ENCODE measurements at places on chromosomes 12 and 14.

GRCh38 chr12:108804271-108804953, 53.0 kb downstream of the SSH1 start:
- DNase-seq, result no peak

GRCh38 chr12:67852701-67853100, 136.5 kb upstream of the IFNG-AS1 start:
- DNase-seq, result no peak

DNA sequence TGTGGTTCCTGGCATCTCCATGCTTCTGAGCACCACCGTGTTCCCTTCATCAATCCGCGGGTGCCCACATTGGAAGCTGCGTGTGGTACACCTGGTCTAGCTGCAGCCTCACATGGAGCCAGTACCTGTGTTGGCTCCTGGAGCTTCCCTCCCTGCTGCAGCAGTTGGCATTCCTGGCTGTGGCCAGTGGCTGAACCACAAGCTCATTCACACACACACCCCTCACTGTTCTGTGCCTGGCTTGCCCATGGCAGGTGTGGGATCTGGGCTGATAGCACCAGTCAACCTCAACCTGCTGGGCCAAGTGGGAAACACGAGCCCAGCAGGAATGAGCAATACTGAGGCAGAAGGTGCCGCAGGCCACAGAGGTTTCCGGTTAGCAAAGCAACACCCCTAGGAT, 256.2 kb upstream of the LRFN5 start:
- no peak for DNase-seq

DNA sequence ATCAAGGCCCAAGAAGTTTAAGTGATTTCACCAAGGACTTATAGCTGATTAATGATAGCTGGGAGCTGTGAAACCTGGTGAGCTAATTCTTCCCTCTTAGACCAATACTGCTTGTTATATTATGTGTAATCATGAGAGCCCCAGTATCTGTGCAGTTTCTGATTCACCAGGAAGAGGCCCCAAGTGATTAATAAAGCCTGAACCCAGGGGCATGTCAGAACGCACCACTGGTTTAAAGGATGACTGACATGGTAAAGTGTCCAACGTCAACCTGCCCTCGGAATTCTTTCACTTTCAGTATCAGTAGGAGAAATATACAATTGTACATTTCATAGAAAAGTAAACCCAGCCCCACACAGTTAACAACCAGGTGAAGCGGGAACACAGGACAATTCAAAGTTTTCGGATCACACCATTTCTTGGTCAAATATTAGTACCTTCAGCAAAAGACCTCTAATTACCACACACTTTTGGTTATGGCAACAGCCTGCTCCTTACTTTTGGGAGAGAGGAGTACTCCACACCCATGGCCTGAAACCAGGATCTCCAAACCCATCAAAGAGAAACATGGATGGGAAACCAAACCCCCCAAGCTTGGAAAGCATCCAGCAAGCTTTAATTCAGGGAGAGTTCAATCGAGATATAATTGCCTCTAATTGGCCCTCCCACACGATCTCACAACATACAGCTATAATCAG, 28.5 kb downstream of the TMCC3 start:
- DNase-seq, result no peak

DNA sequence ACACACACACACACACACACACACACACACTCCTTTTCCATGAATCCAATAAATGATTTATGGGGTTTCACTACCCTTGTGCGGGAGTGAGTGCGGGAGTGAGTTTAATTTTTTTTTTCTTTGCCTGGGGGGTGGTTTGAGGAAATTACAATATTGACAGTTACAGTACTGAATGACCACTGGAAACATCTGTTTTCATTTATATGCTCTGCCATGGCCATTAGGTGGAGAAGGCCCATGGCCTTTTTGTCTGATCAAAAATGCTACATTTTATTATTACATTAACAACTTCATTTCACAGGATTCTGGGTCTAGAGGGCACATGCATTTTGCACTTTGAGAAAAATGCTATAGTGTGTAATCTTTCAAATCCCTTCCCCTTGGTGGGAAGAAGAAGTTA, 5.9 kb downstream of the TBX3 start:
- no peak for DNase-seq

DNA sequence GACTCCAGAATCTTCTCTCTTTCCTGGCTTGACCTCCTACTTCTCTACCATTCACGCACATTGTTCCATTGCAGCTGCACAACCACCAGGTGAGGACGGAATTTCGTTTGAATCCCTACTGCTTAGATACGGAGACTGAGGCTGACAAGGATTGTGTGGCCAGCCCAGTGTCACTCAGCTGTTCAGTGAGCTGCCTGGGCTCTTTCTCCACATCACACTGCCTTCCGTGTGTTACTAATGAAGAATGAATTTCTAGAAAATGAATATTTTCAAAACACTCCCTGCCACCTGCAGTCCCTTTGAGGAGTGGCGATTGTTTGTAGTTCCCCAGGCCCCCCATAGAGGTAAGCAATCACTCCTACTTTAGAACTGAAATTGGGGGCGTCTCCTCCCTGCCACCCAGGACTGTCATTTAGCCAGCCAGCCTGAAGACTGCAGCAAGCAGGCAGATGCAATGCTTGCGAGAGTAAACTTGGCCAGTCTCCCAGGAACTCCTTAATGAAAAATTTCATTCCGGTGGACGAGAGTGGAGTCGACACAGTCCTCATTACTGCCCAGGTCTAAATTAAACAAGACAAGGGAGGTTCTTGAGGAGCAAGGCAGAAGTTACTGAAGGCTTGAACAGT, 239.7 kb downstream of the SLC41A2 start:
- DNase-seq, result no peak

DNA sequence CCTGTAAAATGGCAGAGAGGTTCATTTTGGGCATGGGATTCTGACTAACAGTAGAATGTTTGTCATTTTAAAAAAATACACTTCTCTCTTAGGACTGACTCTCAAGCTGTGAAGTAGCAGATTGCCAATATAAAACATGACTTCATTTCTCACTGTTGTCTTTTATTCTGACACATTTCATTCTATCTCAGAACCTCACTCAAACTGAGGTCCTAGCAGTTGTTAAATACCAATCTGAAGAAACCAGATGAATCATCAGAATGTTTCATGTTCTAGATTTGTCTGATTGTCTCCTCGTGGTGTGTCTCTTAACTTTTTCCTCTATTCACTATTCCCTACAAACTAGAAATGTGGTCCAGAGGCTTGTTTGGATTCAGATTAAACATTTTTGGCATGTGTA, 276.5 kb upstream of the NPAS3 start:
- DNase-seq, result no peak

GRCh38 chr14:82422230-82422629, 888.6 kb upstream of the SEL1L start:
- no peak for DNase-seq

- no peak for DNase-seq
Observed at GRCh38 chr12:83027021-83027723, 340.5 kb downstream of the TMTC2 start.

DNA sequence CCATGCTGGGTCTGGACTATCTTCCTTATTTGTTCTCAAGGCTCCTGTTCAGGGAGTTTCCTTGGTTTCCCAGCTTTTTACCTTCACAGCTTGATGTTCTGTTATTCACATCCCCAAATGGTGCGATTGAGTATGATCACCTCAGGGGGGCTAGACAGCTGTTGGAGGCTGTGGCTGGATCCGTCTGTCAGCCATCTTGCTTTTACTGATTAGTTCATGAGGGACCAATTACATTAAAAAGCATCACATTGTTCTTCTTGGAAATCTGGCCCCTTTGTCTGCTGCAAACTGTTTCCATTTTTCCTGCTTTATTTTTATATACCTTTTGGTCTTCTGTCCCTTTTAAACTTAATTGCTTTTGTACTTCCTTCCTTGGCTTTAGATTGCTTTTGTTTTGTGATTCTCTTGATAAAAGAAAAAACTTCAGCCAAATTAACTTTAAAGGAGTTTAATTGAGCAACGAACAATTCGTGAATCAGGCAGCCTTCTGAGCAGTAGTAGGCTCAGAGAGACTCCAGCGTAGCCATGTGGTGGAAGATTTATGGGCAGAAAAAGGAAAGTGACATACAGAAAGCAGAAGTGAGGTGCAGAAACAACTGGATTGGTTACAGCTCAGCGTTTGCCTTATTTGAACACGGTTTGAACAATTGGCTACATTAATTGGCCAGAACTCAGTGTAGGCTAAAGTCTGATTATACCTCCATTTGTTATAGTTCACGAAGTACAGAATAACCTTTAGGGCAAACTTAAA, 208.7 kb downstream of the AEBP2 start:
- no peak for DNase-seq

GRCh38 chr14:52049271-52049670, 19.6 kb downstream of the NID2 start:
- DNase-seq, result no peak

- peak; percentile 58 for DNase-seq
Observed at GRCh38 chr12:9673404-9674225, 4.1 kb downstream of the CLEC2D start.

DNA sequence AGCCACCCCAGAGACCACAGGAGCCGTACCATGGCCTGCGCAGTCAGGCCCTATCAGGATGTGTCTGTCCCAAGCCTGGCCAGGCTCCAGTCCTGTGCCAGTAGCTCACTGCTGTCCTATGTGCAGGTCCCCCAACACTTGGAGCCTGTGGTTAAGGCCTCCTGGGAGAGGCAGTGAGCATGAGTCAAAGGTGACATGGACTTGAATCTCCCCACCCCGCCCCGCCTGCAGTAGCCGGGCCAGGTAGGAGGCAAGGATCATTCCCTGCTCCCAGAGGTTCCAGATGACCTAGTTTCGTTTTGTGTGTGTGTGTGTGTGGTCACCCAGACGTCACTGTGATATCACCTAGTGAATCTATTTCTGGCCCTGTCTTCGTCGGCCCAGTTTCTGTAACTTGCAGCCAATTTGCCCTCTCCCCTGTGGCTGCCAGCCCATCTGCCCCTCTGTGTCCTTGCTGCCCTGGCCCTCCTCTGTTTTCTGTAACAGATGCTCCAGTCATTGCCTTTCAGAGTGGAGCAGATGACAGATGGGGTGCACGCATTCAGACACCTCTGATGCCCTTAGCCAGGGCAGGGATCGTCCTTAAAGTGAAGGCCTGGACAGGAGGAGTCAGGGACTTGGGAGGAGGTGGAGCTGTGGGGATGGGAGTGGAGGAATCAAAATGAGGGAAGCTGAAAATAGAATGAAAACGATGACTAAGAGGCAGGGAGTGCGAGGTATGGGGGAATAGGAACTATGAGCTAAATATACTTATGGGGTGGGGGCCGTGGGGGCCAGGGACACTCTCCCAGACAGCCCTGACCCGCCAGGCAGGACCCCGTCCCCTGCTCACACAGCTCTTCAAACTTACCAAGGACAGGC, 37.4 kb downstream of the SLC6A12 start:
- DNase-seq, result no peak

DNA sequence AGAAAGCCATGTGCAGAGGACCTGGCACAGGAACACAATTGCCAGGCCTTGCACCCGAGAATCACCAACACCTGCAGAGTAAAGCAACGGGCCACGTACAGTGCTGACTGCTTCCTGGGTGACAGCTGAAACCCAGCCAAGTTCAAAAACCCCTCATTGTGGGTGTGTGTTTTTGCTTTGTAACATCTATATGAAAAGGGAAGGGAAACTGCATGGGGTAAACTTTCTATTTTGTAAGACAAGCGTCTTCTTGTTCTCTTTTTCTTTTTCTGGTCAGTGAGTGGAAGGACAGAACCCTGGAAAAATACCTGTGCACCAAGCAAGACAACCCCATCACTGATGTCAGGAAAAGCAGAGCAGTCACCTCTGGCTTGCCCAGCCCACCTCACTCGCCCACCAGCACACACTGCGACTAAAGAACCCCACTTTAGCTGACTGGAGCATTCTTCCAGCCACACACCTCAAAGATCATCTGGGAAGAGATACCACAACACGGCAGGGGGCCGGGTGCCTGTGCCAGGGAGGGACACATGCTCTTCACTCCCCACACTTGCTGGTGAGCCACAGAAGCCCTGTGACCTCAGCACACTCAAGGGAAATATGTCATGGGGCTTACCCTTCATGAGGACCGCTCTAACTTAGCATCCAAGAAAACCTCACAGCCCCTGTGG, 172.3 kb downstream of the NDUFA12 start:
- peak; percentile 8 for DNase-seq

DNA sequence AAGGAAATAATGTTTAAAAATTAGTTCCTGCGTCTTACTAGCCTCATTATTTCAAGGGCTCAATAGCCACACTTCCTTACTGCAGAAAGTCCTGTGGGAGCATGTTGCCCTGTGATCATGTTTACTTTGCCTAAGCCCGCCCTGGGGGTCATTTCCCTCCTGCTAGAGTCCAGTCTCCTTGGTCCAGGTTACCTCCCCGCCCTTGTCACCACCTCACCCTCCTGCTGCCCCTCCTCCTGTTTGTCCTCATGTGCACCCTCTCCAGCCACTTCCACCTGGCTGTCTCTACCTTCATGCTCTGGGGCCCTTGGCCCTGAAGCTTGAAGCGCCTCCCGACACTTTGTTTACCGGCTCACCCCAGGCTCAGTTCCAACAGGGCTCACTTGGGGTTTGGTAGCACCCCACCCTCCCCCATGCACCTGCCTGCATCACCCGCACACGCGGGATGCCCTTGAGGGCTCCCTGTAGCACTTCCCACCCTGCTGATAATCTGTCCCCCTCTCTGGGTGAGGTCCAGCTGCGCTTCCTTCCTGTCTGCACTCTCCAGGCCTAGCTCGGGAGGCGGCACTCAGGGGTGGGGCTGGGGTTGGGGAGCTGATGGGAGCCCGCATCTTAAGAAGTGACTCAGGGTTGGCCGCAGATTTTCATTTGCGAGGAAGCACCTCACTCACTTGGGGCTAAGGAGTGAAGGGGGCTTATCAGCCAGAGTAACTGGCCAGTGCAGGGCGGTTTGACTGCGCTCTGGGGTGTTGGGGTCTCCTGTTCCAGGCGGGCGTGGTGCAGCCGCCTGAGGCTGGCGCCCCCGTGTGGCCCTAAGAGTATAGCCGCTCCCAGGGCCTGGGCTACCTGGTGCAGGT, 40.1 kb downstream of the SMIM41 start:
- peak; percentile 37 for DNase-seq

DNA sequence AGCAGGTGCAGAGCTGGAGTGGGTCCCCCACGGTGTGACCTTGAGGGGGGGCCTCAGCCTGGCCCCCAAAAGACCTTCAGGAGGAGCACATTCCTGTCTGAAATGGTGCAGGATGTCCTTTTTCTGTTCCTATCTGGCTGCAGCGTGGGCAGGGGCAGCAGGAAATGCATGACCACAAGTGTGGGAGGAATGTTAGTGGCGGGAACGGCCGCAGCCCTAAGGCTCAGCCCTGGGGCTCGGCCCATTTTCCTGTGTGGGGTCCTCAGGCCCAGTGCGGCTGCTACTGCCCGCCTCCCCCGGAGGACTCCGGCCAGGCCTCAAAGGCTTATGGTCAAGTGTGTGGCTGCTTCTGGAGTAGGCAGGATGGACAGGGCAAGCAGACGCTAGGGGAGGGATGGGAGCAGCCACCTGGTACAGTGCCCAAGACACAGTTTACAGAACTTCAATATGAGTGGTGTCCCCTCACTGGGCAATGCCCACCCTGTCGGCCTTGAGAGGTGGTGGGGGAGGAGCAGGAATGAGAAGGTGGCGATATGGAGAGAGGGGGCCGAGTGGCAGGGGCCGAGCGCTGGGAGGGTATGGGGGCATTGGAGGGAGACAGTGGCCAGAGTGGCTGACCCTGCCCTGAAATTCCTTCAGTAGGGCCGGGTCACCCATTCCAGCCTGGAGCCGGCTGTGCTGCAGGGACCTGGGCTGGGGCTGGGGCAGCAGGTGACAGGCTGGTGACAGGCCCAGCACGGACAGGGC, 137.4 kb downstream of the CALM1 start:
- no peak for DNase-seq

GRCh38 chr14:30854492-30854891, 19.9 kb upstream of the COCH start:
- no peak for DNase-seq
